ENCODE measurements at places on chromosomes 2 and 18.
A peak's percentile ranks its signal among the peaks of the same experiment; 100 is the strongest.

DNA sequence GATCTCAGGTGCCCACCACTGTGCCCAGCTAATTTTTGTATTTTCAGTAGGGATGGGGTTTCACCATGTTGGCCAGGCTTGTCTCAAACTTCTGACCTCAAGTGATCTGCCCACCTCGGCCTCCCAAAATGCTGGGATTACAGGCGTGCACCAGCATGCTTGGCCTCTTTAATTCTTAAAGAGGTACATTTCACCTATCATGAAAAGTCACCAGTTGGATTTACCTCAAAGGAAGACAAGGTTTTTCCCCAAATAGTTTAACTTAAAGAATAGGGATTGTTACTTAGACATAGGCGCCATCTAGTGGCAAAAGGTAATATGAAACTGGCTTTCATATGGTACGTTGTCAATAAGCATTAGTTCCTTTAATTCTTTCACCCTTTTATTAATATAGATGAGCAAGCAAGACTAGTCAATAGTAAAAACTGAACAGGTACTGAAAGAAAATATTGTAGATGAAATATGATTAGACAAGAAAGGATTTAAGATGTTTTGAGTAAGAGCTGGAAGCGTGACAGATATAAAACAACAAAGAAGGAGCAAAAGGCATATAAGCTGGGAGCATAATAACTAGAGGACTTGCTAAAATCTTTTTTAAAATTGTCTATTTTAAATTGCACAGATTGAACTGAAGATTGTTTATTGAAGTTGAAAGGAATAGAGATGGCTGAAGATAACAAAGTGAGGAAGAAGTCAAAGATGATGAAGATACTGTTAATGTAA, 35.0 kb upstream of the PSMD14 start:
- peak; percentile 57 for DNase-seq

DNA sequence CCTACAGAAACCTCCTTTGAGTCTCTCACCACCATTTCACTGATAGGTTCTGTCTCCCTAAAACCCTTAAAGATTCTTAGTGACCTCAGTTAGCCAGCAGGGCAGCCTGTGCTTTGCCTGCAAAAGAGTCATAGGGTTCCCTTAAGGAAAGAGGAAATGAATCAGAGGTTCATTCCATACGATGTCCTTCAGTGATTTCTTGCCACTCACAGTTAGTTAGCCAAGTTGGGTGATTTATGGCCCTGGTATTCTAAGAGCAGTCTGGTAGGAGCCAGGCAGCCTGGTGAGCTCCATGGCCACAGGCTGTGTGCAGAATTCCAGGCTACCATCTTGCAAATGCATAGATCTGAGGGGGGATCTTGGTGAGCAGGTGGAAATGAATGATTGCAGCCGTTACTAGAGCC, 18.7 kb upstream of the CCBE1 start:
- DNase-seq = no peak

DNA sequence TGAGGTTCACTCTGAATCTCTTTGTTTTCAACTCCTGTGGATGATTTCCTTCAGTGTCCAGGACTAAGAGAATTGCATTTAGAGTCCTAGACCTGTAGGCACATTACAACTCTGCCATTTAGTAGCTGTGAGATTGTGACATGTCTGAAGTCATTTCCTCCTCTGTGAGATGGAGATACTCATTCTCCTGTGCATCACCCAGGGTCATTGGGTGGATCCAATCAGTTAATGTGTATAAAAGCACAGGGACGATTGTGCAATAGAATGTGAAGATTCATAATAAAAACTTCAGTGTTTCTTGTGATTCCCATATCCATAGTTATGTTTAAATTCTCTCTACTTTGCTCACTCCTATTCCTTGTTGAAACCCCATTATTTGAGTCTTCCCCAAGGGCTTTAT, 113.6 kb downstream of the DIS3L2 start:
- DNase-seq = no peak

DNA sequence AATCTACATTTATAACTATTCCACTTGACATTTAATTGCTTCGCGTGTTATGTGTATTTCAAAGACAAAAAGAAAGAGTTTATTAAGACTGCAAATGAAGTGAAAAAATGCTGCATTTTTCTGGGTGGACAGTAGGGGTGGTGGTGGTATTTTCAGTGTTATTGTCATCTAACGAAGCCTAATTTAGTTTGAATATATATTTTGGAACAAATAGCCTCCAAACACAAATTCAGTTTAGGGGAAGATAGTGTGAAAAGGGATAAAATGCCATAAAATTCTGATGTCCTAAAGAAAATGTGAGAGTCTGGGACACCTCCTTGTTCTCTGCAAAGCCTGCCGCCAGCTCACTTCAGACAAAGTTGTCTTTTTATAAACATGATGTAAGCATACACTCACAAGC, 425.1 kb downstream of the NRXN1 start:
- DNase-seq = no peak

DNA sequence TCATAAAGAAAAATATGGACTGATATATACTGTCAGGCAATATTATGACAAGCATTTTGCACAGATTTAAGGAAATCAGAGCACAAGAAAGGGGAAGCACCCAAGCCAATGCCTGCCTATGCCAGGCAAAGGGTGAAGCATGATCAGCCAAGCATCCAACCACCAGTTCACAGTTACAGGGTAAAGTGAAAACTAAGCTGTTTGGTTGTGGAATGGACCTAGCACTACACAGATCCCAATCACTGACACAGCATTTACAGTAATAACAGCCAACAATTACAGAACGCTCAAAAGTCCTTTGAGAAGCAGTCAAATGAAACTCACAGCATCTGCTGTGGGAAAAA, 90.3 kb downstream of the SP3 start:
- no peak for DNase-seq

DNA sequence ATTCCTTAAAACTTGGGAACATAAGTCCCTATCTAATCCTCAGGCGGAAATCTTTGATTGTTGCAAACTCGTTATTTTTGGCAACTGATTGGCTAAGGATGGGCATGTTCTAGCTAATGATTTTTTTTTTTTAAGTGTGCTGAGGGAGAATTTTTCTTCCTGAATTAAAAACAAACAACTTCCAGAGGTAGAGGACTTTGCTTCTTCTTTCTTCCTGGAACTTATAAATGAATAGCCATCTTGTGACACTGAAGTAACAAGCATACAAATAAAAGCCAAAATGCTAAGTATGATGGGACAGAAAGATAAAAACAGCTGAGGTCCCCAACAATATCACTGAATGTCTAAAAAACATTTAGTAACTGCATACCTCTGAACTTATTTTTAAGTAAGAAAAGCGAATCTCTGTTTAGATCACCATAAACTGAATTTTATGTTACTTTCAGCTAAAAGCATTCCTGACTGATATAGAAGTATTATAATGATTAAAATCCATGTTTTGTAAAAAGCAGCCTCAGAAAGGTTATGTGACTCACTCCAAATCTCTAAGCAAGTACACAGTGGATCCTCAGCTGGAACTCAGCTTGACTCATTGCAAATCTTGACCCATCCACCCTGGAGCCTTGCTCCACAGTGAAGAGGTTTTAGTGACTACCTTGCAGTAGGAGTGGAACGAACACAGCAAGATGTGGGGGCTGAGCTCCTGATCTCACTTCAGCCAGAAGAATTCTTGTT, 344.4 kb downstream of the CLIP4 start:
- DNase-seq = no peak

- no peak for DNase-seq
Observed at GRCh38 chr2:60525899-60526298, 27.6 kb downstream of the BCL11A start.

DNA sequence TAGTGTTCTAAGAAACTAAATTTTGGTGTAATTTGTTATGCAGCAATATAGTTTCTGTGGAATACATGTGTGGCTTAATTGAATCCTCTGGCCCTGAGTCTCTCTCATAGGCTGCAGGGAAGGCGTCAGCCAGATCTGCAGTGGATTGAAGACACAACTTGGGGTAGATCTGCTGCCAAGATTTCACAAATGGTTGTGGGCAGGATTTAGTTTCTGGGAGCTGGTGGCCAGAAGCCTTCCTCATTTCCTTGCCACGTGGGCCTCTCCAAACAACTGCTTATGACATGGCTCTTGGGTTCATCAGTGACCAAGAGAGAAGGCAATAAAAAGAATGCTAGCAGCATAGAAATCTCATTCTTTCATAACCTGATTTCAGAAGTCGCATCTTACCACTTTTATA, 28.2 kb downstream of the CCDC102B start:
- no peak for DNase-seq

- no peak for DNase-seq
Observed at GRCh38 chr2:124646166-124646815, 621.2 kb downstream of the CNTNAP5 start.

DNA sequence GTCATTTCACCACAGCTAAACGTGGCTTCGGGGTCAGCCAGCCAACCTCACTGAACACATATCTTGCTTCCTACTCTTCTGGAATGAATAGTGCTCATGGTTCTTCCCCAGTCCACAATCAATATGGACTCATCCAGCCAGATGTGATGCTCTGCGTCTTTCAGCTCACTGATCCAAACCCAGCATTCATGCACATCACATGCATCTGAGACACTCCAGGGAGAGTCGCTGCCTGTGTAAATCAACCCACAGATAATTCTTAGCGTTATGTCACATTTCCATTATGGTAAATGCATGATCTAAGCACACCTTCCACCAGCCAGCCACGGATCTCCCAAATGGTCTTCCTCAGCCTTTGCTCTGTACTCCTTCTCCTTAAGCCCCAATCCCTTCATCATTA, 306.7 kb upstream of the CHAC2 start:
- DNase-seq = no peak

Data from CD4-positive, alpha-beta memory T cell (primary cell).